ENCODE measurements at places on chromosomes 1 and 21.

GRCh38 chr1:225769687-225770086, 7.9 kb upstream of the SRP9 start:
- DNase-seq = no peak

DNA sequence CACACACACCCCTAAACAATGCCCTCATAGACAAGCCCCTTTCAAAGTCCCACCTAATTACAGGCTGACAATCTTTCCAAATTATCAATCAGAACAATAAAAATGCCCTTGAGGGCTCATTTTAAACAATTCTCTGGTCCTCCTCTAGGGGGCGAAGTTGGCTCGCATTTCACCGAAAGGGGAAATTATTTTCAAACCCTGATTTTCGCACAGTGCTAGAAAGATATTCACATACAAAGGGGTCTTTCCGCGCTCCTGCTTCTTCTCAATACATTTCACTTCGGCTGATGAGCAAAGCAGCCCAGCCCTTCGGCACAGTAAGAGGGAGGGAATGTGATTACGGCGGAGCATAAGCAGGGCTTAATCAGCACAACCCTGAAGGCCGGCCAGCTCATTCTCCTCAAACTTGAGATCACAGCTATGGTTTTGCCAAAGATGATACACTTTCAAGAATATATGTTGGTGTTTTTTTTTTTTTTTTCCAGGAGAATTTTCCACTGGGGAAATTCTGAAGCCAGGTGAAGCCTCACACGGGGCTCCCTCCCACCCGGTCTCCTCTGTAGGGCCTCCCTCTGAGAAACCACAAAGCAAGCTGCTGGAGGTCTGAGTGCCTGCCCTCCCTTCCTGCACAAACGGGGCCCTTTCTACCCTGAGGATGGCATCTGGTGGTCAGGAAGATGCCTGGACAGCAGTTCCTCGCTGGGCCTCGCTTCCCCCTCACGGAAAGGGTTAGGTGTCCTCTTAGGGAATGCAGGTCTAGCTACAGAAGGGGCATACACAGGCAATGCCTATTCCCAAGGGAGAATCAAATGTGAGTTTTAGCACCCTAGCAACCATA, 66.9 kb downstream of the GNG12 start:
- peak; percentile 76 for DNase-seq

DNA sequence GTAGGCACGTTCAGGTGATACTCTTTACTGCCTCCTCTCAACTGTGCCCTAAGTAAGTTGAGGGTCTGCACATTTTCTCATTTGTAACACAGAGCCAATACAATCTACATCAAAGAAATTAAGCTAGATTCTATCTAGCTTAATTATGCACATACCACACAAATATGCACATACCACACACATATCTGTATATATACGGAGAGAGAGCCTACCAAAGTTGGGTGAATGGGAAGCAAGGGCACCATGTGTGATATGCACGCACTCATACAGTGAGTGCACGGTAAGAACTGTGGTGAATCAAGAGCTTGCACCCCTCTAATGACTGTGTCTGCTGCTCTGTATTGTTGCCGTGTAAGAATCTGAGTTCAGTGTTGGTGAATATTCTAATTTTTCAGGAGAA, 314.9 kb downstream of the ZNF326 start:
- no peak for DNase-seq

DNA sequence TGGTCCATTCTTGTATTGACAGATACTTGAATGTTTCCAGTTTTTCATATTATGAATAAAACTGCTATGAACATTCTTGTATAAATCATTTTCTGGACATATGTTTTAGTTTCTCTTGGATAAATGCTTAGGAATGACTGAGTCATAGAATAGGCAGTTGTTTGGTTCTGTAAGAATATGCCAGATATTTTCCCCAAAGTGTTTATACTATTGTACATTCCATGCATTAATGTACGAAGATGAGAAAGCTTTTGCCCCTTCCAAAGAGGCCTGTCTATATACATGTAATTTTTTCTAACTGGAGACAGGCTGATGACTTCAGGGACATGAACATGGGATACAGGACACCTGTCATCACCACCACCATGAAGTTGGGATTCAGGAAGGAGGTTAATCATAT, 11.3 kb downstream of the NBPF3 start:
- peak; percentile 81 for DNase-seq

GRCh38 chr1:61247051-61247825, 164.9 kb downstream of the NFIA start:
- no peak for DNase-seq

- DNase-seq = no peak
These were observed 20.6 kb downstream of the KIRREL1 start for GRCh38 chr1:158013840-158014730.

- no peak for DNase-seq
These were observed 92.8 kb upstream of the CDC42BPA start for GRCh38 chr1:227411066-227411465.

- DNase-seq = no peak
These were observed 88.1 kb upstream of the JAK1 start for GRCh38 chr1:65054481-65054880.

- DNase-seq = no peak
These were observed 26.2 kb upstream of the SNX27 start for GRCh38 chr1:151585622-151586021.

DNA sequence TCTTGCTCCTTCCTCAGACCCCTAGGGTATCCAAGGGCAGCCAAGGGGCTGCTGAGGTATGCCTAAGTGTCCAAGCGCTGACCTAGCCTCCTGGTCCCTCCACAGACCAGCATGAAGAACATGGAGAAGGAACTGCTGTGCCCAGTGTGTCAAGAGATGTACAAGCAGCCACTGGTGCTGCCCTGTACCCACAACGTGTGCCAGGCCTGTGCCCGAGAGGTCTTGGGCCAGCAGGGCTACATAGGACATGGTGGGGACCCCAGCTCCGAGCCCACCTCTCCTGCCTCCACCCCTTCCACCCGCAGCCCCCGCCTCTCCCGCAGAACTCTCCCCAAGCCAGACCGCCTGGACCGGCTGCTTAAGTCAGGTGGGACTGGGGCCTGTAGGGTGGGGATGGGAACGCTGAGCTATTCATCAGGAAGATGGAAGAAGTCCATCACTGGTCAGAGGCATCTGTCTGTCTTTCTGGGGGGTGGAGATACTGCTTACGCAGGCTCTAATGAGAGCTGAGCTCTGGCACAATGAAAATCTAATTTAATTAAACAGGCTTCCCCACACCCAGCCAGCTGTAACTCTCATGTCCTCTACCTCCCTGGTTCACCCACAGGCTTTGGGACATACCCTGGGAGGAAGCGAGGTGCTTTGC, 1.8 kb downstream of the TRIM46 start:
- DNase-seq = no peak

- DNase-seq = no peak
These were observed 37.9 kb upstream of the FOXE3 start for GRCh38 chr1:47378147-47378546.

- no peak for DNase-seq
These were observed 982 bp downstream of the SCCPDH start for GRCh38 chr1:246725191-246725590.

GRCh38 chr1:178258536-178258935, 164.6 kb downstream of the RASAL2 start:
- no peak for DNase-seq

DNA sequence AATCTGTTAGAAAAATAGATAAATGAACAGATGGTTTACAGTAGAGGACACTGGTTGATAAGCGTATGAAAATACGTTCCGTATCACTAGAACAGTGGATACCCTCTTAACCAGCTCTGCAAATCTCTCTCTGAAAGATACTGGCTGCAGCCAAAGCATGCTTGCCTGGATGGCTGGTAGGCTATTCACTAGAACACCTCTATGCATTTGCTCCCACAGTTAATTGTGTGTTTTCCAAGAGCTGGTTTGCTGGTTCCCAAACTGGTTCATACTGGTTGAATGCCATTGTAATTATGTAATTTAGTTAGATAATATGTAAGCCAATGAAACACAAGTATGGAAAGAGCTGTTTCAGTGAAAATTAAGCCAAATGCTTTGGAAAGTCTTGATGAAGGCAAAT, 126.6 kb downstream of the C1orf21 start:
- no peak for DNase-seq

DNA sequence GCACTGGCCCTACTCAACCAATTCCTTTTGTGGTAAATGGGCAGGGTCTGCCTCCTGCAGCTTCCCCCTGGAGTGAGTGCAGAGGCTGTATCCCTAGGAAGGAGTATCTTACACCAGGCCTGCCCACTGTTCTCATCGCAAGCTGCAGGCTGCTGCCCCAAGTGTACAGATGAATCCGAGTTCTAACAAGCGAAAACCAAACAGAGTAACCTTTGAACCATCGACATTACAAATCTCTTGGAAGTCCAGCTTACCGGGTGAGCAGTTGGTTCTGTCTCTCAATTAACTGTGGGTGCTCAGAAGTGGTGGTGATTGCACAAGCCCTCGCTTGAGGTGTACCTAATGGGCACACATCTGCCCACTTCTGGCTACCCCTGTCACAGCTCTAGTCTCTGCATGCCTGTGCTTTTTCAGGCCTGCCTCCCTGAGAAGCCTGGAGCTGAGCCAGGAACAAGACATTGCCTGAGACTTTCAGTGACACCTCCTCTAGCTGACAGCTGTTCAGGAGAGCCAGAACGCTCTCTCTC, 22.7 kb downstream of the INAVA start:
- no peak for DNase-seq

- no peak for DNase-seq
These were observed 72.3 kb downstream of the SIK1 start for GRCh38 chr21:43354666-43355065.

GRCh38 chr1:79386730-79387129, 380.2 kb upstream of the ADGRL4 start:
- no peak for DNase-seq

DNA sequence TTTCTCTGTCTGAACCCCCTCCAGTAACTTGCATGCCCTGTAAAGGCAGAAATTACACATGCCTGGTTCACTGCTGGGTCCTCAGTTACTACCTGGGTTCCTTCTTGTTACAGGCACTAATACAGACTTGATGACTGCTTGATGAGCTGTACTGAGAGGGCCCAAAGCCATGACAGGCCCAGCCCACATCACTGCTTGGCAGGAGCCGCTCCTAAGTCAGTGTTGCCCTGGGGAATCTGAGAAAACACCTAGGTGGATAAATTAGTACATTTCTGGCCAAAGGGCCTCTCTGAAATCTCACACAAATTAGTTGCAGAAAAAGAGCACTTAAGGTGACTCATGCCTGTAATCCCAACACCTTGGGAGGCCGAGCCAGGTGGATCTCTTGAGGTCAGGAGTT, 37.8 kb upstream of the IRF2BP2 start:
- DNase-seq = no peak

- DNase-seq = no peak
These were observed 12.9 kb downstream of the FAAH start for GRCh38 chr1:46406881-46407608.

DNA sequence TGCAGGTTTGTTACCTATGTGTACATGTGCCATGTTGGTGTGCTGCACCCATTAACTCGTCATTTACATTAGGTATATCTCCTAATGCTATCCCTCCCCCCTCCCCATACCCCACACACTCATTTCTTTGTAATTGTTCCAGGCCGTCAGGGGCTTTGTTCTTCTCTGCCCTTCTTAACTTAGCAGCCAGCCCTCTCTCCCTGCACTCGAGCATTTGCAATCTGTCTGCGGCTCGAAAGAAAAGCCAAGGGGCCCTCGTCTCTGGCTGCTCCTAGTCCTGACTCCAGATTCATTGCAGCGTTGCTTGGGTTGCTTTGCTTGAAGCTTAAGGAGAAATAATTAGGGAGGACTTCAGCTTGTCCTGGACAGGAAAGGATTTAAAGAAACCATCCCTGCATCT, 85.7 kb downstream of the ATP1A1 start:
- DNase-seq = no peak

DNA sequence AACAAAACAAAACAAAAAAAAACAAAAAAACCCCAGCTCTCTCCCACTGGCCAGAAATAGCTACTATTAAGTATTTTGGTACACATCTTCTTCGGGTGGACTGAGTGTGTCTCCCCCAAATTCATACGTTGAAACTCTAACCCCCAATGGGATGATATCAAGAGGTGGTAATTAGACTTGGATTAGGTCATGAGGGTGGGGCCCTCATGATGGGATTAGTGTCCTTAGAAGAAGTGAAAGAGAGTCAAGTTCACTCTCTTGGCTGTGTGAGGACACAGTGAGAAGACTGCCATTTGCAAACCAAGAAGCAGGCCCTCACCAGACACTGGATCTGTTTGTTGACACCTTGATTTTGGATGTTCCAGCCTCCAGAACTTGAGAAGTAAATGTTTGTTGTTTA, 116.9 kb downstream of the NOS1AP start:
- no peak for DNase-seq
